CD4-positive, alpha-beta T cell treated with Interleukin-4 for 4 hours (primary cell): ENCODE measurements at places on chromosomes 5 and 9.

- DNase-seq, result no peak
Observed at GRCh38 chr9:94675008-94675881, 35.9 kb upstream of the FBP1 start.

- DNase-seq, result no peak
Observed at GRCh38 chr5:127589309-127590030, 59.4 kb upstream of the CTXN3 start.

GRCh38 chr9:16347886-16348285 is 522.6 kb downstream of the BNC2 start:
- DNase-seq, result no peak

GRCh38 chr5:110512266-110512665 is 214.2 kb downstream of the TMEM232 start:
- no peak for DNase-seq

DNA sequence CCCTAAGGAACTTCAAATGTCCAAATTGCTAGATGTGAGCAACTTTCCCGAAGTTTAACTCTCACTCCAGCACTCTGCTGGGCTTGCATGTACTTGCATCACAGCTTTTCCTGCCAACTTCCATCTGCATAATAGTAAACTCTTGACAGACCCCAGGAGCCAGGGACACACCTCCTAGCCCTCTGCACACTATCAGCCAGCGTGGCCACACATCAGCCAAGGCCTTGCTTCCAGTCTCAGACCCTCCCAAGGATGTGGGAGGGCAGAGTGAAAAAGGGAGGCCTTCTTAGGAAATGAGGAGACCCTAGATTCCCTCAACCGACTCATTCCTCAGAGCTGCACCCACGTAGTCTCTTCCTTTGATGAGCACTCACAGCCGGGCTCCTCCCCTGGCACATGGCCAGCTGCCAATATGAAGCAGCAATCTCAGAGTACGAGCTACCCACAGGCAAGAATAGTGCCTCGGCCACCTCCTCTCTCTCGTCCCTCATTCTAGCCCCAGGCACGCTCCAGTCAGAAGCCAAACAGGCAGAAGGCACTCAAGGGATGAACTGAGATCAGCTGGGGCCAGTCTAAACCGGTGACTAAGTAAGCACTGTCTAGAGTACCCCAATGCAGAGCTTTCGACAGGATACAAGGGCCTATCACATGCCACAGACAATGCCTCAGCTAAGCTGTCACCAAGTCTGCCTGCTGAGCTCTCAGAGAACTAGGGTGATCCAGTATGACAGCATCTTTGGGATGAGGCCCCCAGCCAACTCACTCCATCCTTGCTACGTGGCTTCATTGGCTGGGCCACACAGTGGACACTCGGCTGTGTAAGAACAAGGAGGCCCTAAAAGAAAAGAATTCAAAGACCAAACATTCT is 2.3 kb downstream of the P4HA2 start:
- peak; percentile 19 for DNase-seq

DNA sequence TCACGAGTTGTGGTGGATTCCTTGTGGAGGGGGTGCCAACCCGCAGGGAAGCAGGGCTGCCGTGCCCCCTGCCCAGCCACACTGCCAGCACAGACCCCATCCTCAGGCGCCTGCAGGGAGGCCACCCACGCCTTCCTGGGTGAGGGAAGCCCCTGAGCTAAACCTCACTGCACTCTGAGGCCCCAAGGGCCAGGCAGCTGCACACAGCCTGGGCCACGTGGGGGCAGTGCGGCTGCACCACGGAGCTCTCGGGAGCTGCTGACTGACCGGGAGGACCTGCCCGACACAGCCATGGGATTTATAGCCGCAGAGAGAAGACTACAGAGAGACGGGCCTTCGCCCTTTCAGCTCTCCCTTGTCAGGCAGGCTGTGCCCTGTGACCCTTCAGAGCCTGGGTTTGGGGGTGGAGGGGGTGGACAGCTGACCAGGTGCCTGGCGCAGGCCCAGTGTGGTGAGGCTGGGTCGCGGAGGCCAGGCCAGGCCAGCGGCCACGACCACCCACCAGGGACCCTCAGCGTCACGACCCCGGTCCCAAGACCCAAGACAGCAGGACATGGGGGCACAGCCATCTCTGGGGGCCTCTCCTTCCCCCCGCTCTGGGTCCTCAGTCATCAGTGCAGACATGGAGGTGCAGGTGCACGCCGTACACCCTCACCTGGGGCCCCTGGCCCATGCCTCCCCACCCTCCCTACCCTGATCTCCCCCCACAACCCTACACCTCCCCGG is 4.3 kb upstream of the AHRR start:
- DNase-seq, result no peak

GRCh38 chr9:122180633-122181032 is 20.9 kb downstream of the MORN5 start:
- DNase-seq, result no peak

- DNase-seq, result no peak
Observed at GRCh38 chr9:38120961-38121360, 51.9 kb upstream of the SHB start.

DNA sequence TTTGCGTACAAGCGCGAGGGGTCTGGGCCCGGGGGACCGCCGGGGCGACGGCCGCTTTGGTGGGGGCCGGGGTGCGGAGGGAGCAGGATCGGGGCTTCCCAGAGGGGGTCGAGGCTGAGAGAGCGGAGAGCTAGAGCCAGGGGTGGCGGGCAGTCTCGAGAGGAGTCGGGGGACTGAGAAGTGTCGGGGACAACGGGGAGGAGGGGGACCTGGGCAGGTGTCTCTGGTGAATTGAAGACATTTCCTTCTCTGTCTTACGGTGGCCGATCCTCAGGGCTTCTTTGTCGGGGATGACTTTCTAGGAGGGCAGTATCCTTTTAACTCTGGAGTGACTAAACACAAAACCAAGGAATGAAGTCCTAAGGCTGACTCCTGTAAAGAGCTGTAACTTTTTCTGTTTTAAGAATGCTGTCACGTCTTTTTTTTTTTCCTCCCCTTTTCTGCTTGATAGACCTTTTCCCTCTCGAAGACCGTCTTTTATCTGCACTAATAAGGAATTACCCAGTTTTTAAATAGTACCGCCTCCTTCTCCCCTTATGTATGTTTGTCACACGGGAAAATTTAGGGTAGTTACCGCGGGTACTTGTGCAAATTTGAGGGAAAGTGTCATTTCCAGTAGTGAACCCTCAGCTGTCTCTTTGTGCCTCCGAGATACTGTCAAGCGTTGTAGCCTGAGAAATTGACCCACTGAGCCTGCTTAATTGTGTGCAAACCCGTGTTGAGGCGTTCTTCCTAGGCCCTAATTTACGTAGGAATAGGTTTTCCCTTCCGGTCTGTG is 822 bp downstream of the DENND4C start:
- no peak for DNase-seq

DNA sequence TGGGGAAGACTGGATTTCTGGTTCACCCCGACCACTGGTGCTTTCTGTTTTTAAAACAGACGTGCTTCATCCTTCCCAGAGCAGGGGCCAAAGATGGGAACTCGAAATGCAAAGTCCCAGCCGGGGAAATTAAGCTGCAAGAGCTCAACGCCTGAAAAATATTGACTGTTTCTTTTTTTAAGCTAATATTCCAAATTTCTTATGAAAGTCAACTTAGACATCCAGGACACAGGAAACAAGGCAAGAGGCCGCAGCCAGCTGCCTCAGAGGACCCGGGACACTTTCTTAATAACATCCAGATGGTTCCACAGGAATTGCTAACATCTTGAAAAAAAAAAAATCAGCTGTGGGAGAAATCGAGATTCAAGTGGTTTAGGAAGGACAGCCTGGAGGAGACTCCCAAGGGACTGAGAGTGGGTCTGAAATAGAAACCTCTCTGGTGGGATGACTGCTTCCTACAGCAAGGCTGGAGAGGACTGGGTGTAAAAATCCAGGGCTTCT is 144.9 kb downstream of the FGF1 start:
- no peak for DNase-seq

- no peak for DNase-seq
Observed at GRCh38 chr5:180960209-180960608, 28.4 kb upstream of the BTNL3 start.

DNA sequence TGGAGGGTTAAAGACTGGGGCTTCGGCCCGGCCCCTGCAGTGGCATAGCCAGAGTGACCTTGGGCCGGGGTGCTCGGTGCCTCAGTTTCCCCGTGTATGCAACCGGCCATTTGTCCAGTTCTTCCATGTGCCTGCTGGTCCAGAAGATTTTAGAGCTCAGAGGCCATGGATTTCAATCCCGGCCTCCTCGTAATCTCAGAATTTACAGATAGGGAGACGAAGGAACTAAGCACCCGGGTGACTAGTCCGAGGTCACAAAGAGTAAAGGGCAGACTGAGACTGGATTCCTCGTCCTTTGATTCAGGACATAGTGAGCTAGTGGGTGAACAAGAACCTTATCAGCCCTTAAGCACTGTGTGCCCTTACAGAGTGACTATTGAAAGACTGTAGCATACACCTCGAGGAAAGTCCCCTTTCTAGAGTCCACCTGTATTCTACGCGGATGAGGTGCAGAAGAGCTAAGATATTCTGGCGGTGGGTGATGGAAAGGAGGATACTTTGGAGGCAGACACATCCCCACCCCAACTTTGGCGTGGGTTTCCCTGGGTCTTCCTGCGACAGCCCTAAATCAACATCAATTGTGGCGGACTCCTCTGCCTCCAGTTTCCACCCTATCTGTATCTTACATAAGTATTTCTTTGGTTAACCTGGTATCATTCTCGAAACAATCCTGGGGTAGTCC is 597 bp downstream of the SLC31A1 start:
- no peak for DNase-seq

GRCh38 chr5:124021066-124021641 is 509.2 kb downstream of the CSNK1G3 start:
- no peak for DNase-seq

- DNase-seq, result no peak
Observed at GRCh38 chr5:89473196-89473595, 590.2 kb upstream of the MEF2C start.

DNA sequence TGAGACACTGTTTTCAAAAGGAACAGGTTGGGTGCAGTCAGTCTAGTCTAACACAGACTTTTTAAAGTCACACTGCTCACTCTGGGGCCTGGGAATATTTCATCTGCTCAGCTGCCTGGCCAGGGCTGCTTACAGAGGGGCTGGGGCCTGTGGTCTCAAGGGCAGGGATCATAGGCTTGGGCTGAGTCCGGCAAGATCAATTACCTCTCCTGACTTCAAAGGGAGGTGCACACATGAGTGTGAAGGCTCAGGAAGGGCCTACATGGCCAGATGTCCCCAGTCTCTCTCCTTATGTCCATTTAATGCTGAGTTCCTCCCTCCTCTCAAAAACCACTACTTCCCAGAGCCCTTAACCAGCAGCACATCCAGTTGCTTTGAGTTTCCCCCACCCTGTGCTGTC is 247.2 kb downstream of the HSPA4 start:
- DNase-seq, result no peak

GRCh38 chr5:119398727-119399466 is 43.1 kb downstream of the TNFAIP8 start:
- DNase-seq, result no peak

GRCh38 chr5:141772281-141772680 is 90.3 kb upstream of the ARAP3 start:
- no peak for DNase-seq

- DNase-seq, result no peak
Observed at GRCh38 chr5:87572090-87572489, 159.4 kb upstream of the CCNH start.

GRCh38 chr5:76290321-76290757 is 112.7 kb upstream of the IQGAP2 start:
- no peak for DNase-seq

DNA sequence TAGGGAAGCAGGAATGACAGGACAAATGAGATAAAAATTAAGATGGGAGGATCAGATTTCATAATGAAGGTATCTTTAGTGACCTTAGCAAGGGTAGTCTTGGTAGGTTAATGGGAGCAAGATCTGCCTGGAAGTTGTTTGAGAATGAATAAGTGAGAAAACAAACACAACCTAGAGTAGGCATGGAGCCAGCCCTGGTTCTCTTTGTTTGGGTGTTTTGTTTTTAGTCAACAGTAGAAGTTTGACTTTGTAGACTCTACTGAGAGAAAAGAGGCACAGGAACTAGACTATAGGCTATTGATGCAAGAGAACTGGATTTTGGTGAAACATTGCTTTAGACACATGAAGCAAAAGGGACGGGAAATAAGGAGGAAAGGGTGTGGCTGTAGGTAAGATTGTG is 40.3 kb downstream of the KCNN2 start:
- DNase-seq, result no peak

DNA sequence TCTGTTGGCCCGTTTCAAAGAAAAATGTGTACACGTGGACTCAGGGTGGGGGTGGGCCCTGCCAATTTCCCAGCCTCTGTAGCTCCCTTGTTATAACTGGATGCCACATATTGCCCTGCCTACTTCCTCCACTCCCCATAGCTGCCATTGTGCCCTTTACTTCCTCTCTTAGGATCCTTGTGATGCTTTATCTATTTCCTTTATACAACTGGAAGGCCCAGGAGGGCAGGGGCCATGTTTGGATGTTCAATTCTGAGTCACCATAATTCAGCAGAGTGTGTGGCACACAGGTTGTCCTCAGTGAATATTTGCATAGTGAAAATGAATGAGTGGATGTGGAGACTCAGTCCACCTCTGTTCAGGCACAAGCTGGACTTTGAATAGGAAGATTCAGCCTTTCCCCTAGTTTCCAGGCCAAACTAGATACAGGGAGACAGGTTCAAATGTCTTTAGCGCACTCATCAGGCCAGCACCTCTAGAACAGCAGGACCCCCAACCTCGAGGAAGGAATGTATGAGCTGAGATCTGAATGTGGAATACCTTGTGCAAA is 10.6 kb upstream of the FEM1C start:
- no peak for DNase-seq

- DNase-seq, result no peak
Observed at GRCh38 chr5:155727512-155728145, 599.3 kb upstream of the SGCD start.

GRCh38 chr5:136192526-136193321 is at the start of gene SMIM32:
TSS of gene SMIM32 (minus strand) at chr5:136193162. CDS start at chr5:136192524, 638 bp downstream.
- DNase-seq, result no peak

DNA sequence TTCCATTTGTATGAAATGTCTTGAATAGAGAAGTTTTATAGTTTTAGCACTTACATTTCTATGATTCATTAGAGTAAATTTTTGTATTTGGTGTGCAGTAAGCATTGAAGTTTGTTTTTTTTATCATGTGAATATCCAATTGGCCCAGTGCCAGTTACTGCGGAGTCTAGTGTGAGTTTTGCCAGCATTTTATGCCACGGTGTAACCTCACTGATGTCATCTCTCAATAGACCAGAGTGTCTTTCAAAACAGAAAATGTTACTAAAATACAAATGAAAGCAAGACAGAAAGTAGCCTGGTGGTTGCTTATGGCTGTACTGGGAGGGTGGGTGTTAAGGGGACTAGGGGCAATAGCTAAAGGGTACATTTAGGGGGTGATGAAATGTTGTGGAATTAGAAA is 62.8 kb downstream of the IPPK start:
- no peak for DNase-seq

GRCh38 chr5:10220248-10220647 is 29.4 kb downstream of the ATPSCKMT start:
- DNase-seq, result no peak
